ENCODE measurements at places on chromosomes 6 and 20.

GRCh38 chr6:133333852-133334251 lies 92.7 kb downstream of the EYA4 start:
- DNase-seq, result no peak

DNA sequence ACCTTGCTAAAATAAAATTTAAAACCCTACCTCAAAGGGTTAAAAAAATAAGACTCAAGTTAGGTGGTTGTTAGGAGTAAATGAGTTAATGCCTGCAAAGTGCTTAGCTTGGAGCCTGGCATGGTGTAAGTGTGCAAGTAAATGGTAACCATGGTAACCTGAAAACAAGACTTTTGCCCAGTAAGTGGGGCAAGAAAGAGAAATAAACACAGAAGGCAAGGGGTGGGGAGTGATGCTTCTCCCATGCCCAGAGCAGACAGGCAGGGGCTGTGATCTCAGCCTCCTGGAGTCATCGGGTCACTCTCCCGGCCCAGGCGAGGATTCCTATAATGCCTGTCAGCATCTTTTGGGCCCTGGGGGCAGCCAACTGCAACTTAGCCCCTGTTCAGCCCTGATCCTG lies 59.2 kb upstream of the SLC32A1 start:
- no peak for DNase-seq

- DNase-seq, result no peak
Measured at GRCh38 chr6:101741474-101742171, 348.1 kb downstream of the GRIK2 start.

GRCh38 chr20:45456632-45457031 lies 12.9 kb upstream of the WFDC2 start:
- peak; percentile 24 for DNase-seq

DNA sequence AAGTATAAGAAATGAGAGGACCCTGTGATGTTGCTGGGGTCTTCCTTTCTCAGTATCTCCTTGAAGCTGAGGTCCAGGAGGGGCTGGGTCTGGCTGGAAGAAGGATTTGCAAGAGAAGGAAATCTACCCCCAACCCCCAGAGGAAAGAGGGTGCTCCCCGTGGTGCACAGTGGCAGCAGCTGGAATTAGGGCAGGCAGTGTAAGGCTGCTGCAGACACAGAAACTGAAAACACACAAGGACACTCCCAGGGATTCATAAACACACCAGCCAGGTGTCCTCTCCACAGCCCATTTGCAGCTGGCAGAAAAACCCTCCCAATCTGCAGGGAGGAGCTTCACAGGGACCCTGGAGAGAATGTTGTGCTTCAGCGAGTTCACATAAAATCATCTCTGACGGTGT lies 297.2 kb downstream of the CDH26 start:
- no peak for DNase-seq

GRCh38 chr6:107712237-107712664 lies 111.9 kb downstream of the SCML4 start:
- DNase-seq, result no peak

DNA sequence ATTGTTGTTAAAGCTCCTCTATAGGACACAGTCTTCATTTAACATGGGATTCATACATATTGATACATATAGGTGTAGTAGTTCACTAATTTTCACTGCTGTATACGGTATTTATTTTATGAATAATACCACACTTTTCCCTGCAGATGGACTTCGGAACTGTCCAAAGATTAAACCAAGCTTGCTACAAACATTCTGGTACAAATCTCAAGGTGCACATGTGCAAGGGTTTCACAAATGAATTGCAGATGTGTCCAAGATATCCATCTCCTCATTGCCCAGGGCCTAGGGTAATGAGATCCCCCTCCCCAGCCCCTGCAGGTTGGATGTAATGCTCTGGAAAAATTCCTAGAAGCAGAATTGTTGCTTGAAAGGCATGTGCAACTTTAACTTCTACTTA lies 31.4 kb downstream of the DTNBP1 start:
- no peak for DNase-seq

DNA sequence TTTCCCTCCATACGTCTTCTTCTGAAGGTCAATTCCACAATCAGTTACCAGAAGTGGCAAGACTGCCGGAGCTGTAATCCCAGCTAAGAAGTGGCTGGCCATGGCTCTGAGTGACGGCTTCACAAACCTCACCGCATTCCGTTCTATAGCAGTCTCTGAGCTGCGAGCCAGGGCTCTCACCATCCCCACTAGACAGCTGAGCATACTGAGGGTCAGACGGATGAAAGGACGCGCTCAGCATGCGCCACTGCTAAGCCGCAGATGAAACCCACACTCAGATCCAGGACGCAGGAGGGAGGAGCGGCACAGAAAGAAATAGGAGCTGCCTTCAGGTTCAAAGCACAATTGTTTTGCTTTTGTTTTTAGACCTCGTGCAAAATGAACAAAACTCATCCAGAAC lies 97.9 kb downstream of the ANKRD60 start:
- no peak for DNase-seq

GRCh38 chr20:60191014-60191413 lies 232.8 kb downstream of the CDH26 start:
- no peak for DNase-seq

GRCh38 chr6:95318137-95318536 lies 259.2 kb upstream of the MANEA start:
- no peak for DNase-seq

DNA sequence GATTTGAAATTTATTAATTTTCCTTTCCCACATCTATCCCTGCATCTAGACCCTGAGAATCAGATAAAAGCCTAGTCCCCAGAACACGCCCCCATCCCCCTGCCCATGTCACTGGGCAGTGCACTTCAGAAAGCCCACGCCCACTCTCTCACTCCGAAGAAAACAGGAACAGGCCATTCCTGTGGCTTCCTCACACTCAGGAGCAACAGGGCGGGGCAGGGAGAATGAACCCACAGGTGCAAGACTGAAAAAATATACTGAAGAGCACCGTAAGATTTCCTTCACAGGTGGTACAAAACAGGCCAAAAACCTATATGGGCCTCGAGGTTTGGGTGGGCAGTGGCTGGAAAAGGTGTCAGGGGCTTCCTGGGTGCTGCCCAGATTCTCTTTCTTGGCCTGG lies 3.4 kb downstream of the OXT start:
- no peak for DNase-seq

- DNase-seq, result no peak
Measured at GRCh38 chr6:17396256-17396655, 2.9 kb downstream of the CAP2 start.

GRCh38 chr6:11710311-11710761 lies 68.3 kb downstream of the ADTRP start:
- DNase-seq, result peak; percentile 77

- no peak for DNase-seq
Measured at GRCh38 chr6:24990236-24990845, 54.6 kb upstream of the RIPOR2 start.

- DNase-seq, result no peak
Measured at GRCh38 chr20:34468951-34469350, 47.3 kb upstream of the DYNLRB1 start.

DNA sequence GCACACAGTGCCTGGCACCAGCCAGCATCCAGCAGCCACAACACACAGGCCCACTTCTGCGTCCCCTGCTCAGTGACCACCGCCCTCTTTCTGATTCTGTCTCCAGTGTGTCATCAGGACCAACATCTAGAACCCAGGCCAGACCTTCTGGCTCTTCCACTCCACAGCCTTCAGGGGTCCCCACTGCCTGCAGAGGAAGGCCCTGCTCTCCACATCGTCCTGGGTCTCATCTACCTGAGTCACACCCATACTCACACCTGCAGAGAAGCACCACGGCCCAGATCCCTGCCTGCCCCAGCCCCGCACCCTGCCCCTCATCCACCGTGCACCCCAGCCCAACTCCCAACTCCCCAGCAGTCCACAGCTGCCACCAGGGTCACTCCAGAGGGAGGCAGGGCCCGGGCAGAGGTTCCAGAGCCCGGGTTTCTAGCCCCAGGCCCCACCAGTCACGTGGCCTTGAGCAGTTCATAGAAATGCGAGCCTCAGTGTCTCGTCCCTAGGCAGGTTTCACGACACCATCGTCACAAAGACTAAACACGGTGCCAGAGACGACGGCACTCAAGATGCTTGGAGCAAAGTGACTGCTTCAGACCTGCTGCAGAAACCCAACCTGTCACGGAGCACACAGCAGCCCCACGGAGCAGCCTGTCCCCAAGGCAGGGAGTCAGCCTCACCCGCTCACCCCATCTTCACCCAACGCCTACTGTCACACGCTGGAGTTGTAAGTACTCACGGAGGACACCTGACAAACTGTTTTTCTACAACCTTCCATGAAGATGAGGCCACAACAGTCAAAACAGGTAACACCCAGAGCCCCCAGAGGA lies 16.1 kb downstream of the TAF4 start:
- no peak for DNase-seq

GRCh38 chr20:1669304-1669703 lies 11.7 kb upstream of the SIRPG start:
- DNase-seq, result no peak

- DNase-seq, result no peak
Measured at GRCh38 chr6:154041001-154041400, 2.0 kb downstream of the OPRM1 start.

DNA sequence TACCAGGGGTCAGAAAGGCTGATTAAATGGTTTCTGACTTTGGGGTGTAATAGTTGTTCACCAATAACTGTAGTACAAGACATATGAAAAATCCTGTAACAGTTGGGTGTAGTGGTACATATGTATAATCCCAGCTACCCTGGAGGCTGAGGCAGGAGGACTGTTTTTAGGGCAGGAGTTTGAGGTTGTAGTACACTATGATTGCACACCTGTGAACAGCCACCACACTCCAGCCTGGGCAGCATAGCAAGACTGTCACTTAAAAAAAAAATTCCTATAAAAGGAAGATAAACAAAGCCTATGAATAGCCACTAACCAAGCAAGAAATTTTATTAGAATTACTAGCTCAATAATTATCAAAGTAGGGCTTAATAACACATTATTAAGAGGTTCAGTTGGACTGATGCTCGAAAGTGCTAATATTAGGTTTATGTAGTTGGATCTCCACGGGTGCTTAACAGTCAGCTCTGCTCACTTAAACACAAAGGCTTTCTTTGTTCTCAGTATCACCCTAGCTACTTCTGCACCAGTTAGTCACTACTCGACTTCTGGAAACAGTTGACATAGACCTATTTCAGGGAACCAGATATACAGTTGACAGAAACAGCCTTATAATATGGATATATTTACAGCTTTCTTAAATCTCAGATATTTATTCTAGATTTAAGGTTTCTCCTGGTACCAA lies 113.0 kb downstream of the MTFR2 start:
- DNase-seq, result no peak

DNA sequence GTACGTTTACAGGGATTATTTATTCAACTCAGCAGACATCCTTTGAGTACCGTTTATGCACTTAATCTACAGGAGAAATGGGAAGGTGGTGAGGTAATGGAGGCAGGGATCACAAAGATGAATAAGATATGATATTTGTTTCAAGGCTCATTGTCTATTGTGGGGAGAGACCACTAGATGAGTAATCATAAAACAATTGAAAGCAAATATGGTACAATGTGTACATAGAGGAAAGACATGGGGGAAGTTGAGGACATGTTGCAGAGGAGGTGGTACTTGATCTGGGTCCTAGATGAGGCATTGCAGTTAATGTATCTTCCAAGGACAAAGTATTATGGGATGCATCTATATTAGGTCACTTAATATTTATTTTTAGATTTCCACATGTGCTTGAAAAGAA lies 13.7 kb upstream of the CDC5L start:
- no peak for DNase-seq

GRCh38 chr6:30055513-30055912 lies 5.6 kb upstream of the POLR1H start:
- no peak for DNase-seq

- DNase-seq, result peak; percentile 45
Measured at GRCh38 chr6:137165375-137166246, 7.8 kb downstream of the IL22RA2 start.

DNA sequence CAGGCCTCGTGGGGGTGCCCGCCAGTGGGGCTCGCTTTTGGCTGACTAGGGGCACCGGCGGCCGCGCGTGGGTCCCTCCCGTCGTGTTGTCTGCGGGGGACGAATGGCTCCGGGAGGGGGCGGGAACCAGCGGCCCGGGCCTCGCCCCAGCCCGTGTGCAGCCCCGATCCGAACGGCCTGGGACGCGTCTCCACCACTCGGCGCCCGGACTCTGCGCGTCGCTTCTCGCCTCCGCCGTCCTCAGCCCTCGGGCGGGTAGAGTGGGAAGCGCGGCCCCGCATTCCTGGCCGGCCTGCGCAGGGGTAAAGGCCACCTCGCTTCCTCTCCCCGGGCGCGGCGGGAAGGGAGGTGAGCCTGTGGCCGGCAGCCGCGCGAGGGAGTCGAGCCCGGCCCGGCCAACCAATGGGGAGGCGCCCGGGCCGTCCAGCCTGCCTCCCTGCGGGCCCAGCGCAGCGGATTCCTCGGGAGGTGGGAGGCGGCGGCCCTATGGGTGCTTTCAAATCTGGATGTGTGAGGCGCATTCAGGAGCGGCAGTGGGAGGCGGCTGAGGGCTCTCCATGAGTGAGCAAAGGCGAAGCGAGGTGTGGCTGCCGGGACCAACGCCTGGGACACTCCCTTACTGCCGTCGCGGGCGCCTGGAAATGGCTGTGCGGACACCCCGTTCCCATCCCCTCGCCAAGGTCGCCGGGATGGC lies 1.1 kb upstream of the ZBTB46 start:
- DNase-seq, result no peak

DNA sequence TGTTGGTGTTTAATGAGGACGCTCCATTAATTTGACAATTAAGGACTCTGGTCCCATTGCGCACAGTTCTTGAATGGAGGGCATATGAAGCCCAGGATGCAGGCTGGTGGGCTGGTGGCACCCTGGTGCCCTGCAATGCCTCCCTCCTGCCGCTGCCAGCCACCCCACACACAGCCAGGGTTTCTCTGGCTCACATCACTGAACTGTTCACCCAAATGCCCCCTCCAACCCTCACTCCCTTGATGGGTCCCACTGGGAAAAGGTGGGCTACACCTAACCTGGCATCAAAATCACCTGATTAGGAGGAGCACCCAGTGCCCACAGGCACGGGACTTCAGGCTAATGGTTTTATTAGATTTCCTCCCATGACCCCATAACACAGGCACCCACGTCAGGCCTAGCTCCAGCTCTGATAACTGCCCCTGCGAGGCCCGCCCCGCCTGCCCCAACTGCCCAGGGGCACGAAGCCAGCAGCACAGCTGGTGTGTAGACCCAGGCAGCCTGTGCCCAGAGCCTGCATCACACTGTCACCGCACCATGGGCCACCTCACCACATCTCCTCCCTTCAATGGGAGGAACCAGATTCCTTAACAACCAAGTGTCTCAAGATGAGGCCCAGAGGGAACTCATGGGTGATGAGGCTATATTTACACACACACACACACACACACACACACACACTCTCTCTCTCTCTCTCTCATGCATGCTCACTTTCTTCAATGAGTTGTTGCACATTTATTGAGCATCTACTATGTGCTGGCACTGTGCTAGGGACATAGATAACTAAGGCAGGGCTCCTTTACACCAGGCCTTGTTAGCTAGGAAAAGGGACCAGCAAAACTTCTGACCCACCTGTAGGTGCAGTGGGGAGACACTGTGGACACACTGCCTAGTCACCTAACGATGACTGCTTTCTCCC lies 107.3 kb downstream of the NOL4L start:
- no peak for DNase-seq

DNA sequence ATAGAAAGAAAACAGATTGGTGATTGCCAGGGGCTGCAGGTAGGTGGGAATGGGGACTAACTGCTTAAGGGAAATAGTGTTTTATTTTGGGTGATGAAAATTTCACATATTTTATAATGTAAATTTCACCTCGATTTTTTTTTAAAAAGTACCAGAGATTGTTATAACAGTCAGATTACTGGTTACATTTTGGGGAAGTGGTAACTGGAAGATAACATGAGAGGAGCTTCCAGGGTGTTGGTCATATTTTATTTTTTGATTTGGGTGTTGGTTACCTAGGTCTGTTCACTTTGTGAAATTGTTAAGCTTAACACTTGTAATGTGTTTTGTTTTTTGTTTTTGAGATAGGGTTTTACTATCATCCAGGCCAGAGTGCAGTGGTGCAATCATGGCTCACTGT lies 17.2 kb upstream of the CRIP3 start:
- DNase-seq, result no peak
